GM23338 (cell line): ENCODE measurements at places on chromosomes 3 and 15. TPM values are rescaled to one million over a fixed set of nuclear protein-coding genes. Genes with fewer than 3 reads are reported as not detected.

DNA sequence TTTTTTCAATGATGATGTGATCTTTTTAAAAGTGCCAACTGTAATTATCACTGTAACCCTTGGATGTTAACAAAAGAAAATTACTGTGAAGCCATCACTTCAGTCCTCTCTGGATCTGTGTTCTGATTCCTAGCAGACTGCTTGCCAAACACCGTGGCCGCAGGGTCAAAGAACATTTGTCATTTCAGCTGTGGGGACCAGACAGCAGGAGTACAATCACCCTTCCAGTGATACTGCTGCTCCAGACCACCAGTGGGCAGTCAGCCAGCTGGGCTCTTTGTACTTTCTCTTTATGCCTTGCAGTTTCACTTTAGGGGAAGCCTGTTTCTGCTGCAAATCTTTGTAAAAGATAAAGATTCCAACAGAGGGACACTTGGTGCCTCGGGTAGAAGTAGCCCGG lies 770.0 kb downstream of the GRM7 start:
- H3K36me3 ChIP-seq = no peaks in the 10 kb centered on the region
- no peak overlapping the region for H3K4me3 ChIP-seq
- DNase-seq = peak; percentile 2
- no peaks in the 10 kb centered on the region for H3K4me1 ChIP-seq

GNAT1 gene
- not detected in 2 replicates for total RNA-seq

GRCh38 chr3:172257648-172258400 lies 190.4 kb downstream of the GHSR start:
- H3K4me1 ChIP-seq = peaks cover 36% of the 10 kb centered on the region
- no peaks in the 10 kb centered on the region; the same call in 1 of the 2 replicates for H3K36me3 ChIP-seq
- H3K4me3 ChIP-seq = no peak overlapping the region
- peak overlapping the region; percentile 55; the same call in 1 of the 2 replicates for H3K27ac ChIP-seq
- no peak for DNase-seq

TNK2 gene
- 17.4 and 22.5 TPM in 2 replicates for total RNA-seq

DNA sequence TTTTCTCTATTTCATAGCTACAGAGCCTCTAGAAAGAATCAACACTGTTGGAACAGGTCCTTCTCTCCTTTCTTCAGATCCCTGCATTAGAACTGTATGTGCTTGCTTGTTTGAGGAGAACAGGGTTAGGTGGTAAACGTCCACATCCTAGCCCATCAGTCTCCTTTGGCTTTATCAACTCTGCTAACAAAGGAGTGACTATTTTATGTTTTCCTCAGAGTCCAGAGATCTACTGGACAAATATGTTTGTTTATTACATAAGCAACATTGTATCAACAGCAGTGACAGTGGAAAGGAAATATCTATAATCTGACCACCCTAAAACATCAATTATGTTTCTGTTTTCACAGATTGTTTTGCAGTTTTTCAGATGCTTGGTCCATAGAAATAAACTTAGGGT lies 39.6 kb downstream of the CMSS1 start:
- H3K27me3 ChIP-seq = no peaks in the 10 kb centered on the region
- no peak overlapping the region for H3K27ac ChIP-seq
- H3K36me3 ChIP-seq = no peaks in the 10 kb centered on the region
- H3K4me1 ChIP-seq = peaks cover 32% of the 10 kb centered on the region

CALML4 gene
- total RNA-seq = 13.4 and 15.8 TPM in 2 replicates

DNA sequence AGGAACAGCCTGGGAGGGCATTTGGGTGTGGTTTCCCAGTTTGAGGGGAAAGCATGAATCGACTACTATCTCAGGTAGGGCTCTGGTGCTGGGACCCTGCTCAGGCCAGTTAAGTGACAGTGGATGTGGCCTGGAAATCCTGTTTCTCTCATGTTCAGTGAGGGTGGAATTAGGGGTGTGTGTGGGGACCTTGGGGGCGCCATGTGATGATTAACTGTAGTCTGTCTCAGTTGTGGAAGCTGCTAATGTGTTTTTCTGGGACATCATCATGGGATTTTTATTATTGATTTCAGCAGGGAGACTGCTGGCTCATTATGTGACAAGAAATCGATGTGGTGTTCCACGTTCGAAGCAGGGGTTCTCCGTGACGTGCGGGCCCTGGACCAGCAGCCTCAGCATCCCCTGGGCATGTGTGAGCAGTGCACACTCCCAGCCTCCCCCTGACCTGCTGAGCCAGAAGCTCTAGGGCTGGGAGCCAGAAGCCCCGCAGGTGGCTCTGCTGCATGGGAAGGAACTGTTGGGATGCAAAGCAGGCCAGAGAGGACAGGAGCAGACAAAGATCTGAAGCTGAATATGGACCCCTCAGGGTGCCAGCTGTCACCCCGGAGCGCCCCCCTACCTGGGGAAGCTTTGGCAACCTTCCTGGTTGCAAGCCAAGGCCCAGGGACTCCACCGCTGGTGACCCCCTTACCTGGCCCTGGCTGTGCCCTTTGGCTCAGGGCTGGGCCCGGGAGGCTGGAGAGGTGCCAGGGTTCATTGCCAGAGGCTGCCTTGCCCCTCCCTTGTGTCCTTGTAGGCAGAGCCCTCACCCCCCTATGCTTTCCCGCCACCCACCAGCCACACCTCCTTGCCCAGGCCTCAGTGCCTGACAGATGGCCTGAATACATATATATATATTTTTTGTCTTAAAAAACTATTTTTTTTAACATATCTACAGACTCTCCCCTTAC lies 149.8 kb downstream of the APBA2 start:
- no peaks in the 10 kb centered on the region for H3K27me3 ChIP-seq
- H3K4me1 ChIP-seq = peaks cover 20% of the 10 kb centered on the region; the same call in 1 of the 2 replicates
- H3K4me3 ChIP-seq = no peak overlapping the region
- no peak overlapping the region for H3K27ac ChIP-seq
- H3K36me3 ChIP-seq = no peaks in the 10 kb centered on the region
- DNase-seq = no peak

DNA sequence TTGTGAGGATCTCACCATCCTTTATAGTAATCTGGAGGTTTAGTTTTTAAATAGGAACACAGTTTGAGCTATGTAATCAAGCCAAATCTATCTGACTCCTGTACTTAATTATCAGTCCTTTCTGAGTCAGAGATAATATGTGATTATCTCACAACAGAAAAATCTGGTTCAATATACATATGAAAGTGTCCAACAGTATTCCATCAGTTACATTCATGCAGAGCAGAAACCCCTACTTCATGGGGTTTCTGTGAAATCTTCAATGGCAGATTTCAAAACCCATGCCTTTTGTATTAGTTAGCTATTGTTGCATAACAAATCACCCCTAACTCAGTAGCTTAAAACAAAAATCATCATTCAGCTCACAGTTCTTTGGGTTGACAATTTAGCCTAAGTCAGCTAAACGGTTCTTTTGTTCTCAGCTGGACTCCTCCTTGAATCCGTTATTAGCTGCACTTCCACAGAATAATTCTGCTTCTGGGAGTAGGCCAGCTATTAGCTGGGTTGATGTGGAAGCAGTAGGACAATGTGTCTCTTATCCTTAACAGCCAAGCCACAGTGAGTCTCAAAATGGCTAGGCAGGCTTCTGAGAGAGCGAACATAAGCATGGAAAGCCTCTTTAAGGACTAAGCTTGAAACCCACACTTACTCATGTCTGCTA lies 42.9 kb upstream of the ARPP21 start:
- H3K4me1 ChIP-seq = peaks cover 17% of the 10 kb centered on the region
- no peak overlapping the region for H3K4me3 ChIP-seq
- no peaks in the 10 kb centered on the region for H3K36me3 ChIP-seq

GRCh38 chr3:126057501-126057819 lies 26.5 kb downstream of the SLC41A3 start:
- no peak overlapping the region for H3K4me3 ChIP-seq
- no peaks in the 10 kb centered on the region for H3K36me3 ChIP-seq
- H3K27me3 ChIP-seq = no peaks in the 10 kb centered on the region

DNA sequence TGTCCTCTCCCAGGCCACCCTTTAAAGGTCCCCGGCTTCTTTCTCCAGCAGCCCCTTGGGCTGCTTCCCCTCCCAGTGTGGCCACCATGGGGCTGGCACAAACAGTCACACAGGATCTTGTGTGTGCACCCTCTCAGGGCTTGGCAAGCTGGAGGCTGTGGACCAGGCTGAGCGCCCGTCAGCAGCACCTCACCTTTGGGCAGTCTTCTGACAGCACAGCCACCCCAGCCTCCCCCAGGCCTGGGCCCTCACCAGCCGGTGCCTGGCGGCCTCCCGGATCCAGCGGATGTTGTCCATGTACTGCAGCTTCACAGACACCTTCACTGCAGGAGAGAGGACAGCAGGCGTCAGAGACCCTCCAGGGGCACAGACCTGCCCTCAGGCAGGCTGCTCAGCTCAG lies 20.1 kb upstream of the ZXDC start:
- DNase-seq = no peak
- H3K36me3 ChIP-seq = no peaks in the 10 kb centered on the region
- H3K4me3 ChIP-seq = no peak overlapping the region
- H3K4me1 ChIP-seq = peaks cover 8% of the 10 kb centered on the region; the same call in 1 of the 2 replicates
- H3K27me3 ChIP-seq = no peaks in the 10 kb centered on the region

- peaks cover 40% of the 10 kb centered on the region for H3K4me1 ChIP-seq
- no peak within 1 kb of the TSS for H3K27ac ChIP-seq
- no peaks in the 10 kb centered on the region for H3K27me3 ChIP-seq
- peak; percentile 77 for DNase-seq
- H3K36me3 ChIP-seq = no peaks in the 10 kb centered on the region
These were observed at the start of gene NT5DC2 for GRCh38 chr3:52533623-52534280. NT5DC2 (minus strand) TSS chr3:52533857; CDS start chr3:52533737, 120 bp downstream.

JMJD7 gene
- 8.5 and 13.8 TPM in 2 replicates for total RNA-seq

NMNAT3 gene
- 7.4 and 9.2 TPM in 2 replicates for total RNA-seq

DNA sequence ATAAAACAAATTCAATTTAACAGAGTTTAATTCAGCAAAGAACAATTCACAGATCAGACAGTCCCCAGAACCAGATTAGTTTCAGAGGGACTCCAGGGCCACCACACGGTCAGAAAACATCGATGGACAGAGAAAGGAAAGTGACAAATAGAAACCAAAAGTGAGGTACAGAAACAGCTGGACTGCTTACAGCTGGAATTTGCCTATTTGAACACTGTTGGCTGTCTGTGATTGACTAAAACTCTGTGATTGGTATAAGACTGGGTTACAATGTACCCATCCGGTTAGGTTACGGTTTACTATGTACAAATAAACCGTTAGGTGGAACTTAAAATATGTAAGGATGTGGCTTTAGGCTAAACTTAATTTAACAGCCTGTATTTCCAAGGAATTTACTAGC lies 30.3 kb downstream of the MOBP start:
- DNase-seq = no peak
- no peaks in the 10 kb centered on the region for H3K36me3 ChIP-seq
- no peaks in the 10 kb centered on the region; the same call in 1 of the 2 replicates for H3K27me3 ChIP-seq
- no peak overlapping the region for H3K4me3 ChIP-seq
- H3K27ac ChIP-seq = no peak overlapping the region

ZNF502 gene
- 3.2 and 4.7 TPM in 2 replicates for total RNA-seq

DNA sequence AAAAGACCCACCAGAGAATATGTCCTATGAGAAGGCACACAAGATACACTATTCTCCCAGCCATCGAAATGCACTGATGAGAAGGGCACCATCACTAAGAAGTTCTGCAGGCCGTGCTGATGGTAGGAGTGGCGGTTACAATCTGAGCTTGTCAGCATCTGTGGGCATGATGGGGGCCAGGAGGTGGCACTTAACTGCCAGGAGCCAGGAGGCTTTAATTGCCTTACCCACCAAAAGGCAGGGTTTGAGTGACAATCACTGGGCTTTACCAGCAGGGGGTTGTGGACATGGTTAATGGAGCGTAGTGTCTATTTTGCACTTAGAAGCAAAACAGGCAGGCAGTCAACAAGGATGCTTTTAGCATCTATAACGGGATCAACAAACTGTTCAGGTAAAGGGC lies 16.0 kb upstream of the SQOR start:
- no peaks in the 10 kb centered on the region for H3K36me3 ChIP-seq
- H3K4me1 ChIP-seq = 0 out of 2 replicates have a peak, but pooled peaks cover 5% of the 10 kb centered on the region
- no peak overlapping the region for H3K27ac ChIP-seq

DNA sequence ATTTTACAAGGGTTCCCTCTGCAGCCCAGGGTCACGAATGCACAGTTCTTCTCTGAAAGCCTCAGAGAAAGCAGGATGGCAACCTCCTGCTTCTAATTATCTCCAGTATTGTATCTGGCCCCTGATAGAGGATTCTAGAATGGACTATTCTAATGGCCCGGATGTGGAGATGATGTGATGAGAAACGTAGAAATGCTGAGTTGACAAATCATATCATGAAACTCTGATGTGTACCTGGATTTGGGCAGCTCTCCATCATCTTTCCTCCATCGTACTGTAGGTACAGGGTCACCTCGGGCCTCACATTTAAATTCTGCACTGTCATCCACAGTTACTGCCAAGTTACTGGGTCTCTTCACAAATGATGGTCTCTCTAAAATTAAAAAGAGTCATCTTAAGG lies 1050.8 kb downstream of the ROBO1 start:
- no peak for DNase-seq
- H3K27ac ChIP-seq = no peak overlapping the region
- peaks cover 5% of the 10 kb centered on the region; the same call in 1 of the 2 replicates for H3K4me1 ChIP-seq
- no peak overlapping the region for H3K4me3 ChIP-seq
- no peaks in the 10 kb centered on the region; the same call in 1 of the 2 replicates for H3K36me3 ChIP-seq

NDN gene
- total RNA-seq = 91.6 and 98.1 TPM in 2 replicates

GOLGA6L7 gene
- not detected in 2 replicates for total RNA-seq

DYNLT2B gene
- 7.7 and 11.3 TPM in 2 replicates for total RNA-seq

DNA sequence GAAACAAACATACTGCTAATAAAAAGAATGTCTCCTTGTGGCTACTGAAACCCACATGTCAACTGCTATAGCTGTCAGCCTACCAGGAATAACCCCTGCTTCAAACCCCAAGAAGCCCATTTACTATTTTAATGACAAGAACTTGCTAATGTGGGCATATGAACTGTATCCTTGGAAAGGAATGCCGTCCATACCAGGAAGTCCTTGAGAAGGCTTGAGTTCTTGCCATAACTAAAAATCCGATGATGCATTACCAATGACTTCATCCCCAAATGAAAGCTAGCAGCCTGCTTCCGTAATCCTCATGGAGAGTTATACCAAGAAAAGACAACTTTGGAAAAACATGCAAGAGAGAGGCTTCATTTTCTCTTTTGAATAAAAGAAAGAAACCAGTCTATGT lies 34.8 kb downstream of the MINDY4B start:
- H3K27me3 ChIP-seq = no peaks in the 10 kb centered on the region
- H3K27ac ChIP-seq = no peak overlapping the region
- H3K4me1 ChIP-seq = no peaks in the 10 kb centered on the region
- DNase-seq = no peak
- no peaks in the 10 kb centered on the region for H3K36me3 ChIP-seq

DNA sequence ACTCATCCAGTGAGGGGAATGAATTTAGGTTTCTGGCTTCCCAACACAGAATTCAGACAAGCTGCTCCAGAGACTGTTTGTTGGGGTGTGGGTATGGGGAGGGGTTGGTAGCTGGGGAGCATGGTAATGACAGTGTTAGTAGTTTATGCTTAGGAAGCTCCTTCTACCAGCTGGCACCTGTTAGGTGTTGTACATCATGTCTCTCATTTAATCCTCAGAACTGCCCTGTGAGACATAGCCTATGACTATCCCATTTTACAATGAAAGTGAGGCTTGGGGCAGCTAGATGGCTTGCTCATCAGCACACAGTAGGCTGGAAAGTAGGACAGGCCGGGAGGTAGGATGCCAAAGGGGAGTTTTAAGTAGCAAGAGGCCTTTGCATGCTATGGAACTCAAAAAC lies 2.5 kb downstream of the EIF4E3 start:
- H3K4me3 ChIP-seq = no peak overlapping the region
- H3K36me3 ChIP-seq = no peaks in the 10 kb centered on the region
- H3K4me1 ChIP-seq = peaks cover 11% of the 10 kb centered on the region
- DNase-seq = no peak
